ENCODE measurements at places on chromosomes 7 and 10. TPM values are rescaled to one million over a fixed set of nuclear protein-coding genes. Genes with fewer than 3 reads are reported as not detected.

- no peak for DNase-seq
These were observed 36.9 kb upstream of the STOX1 start for GRCh38 chr10:68790476-68790875.

- DNase-seq, result no peak
These were observed 111.6 kb upstream of the GATA3 start for GRCh38 chr10:7942859-7943258.

The UNCX gene
- total RNA-seq, result not detected

GRCh38 chr7:32283546-32283945, 206.6 kb downstream of the LSM5 start:
- DNase-seq, result no peak

DNA sequence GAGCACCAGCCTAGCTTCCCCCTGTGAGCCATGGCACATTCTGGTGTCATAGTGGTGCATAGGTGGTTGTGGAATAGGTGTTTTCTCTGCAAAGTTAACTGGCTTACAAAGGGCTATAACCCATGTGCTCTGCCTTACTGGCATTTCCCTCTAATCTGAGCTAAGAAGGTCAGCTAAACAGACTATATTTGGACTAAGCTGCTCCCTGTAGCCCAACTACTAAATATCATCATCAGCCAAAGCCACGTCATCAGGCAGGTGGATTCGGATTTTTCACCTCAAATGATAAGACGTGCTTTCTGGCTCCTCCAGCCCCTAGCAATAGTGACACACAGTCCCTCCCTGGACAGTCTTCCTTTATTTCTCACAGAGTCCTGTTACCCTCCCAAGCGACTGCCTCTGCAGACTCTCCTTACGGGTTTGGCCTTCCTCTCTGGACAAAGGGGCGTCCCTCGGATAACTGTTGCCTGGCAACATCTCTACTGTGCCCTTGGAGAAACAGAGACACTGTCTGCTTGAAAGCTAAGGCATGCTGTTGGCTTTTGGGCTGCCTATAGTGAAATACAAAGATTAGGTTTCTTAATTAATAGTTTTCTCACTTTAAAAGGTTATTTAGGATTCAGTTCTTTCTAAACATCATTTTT, 9.1 kb downstream of the SLC13A4 start:
- no peak for DNase-seq

DNA sequence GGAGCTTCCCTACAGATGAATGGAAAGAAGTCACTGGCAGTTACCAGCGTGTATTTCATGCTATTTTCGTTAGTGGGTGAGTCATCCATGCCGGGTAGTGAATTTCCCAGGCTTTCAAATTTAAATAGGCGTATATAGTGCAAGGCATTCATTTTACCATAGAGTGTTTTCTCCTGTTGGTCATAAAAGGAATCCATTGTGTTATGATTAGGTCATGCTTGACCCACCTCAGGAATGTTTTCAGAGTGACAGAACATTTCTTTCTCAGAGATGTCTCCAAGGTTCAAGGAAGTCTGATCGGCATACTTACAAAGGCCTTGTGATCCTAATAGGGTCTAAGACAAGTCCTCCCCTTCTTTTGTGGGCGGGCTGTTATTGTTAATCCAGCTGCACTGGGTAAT, 110.7 kb downstream of the AKR1D1 start:
- DNase-seq, result peak; percentile 70

GRCh38 chr10:20303453-20304152, 487.4 kb downstream of the PLXDC2 start:
- no peak for DNase-seq

- DNase-seq, result no peak
These were observed 39.0 kb downstream of the ZMIZ1 start for GRCh38 chr10:79107736-79108264.

DNA sequence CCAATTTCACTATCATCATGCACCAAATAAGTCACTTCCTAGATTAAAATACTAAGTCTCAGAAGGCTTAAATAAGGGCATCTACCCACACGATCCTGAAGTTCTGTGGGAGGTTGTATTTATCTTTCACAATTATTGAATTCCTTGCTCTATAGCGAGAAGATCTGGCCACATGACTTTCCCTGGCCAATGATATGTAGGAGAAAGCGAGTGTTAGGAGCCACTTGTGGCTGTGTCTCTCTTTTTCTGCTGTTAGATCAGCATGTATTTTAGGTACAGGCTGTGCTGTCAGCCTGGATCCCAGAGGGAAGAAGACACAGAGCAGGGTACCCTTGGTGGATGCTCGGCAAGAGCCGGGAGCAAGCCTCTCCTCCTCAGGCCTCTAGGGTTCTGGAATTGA, 131.3 kb upstream of the DPP6 start:
- DNase-seq, result no peak

The CHAT gene
- not detected for total RNA-seq

DNA sequence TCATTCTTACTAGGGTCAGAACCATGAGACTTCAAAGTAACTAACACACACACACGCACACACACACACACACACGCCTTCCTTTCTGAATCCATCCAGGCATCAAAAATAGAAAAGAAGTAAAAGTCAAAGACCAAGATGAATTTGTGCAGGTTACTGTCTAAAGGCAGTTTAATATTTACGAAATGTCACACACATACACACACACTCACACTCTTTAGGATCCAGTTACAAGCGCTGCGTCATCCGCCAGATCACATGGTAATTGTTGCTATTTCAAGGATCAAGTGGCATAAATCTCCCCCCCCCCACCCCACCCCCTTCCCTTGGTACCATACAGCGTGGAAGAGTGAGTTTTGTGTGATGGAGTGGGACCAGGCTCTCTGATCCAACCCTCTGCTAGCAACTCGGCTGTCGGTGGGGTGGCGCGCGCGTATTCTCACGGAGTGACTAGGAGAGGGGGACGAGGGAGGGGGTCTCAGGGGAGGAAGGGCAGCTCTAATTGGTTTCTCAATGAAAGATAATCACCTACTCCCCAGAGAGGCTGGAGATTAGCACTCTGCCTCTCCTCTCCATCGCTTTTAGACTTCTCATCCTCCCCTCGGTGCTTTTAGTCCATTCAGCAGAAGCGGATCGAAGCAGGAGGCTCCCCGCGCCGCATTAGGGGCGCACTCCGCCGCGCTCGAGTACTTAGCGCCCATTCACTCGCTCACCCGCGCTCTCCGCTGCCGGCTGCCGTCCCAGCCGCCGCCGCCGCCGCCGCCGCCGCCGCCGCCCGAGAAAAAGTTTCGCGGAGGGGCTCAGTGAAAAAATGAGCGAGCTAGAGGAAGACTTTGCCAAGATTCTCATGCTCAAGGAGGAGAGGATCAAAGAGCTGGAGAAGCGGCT, 83.5 kb upstream of the PRKG1 start:
- peak; percentile 65 for DNase-seq

The STRIP2 gene
- 9.6 TPM for total RNA-seq

The COL28A1 gene
- not detected for total RNA-seq

The IRF5 gene
- total RNA-seq, result 0.60 TPM

The MSS51 gene
- total RNA-seq, result 0.57 TPM

DNA sequence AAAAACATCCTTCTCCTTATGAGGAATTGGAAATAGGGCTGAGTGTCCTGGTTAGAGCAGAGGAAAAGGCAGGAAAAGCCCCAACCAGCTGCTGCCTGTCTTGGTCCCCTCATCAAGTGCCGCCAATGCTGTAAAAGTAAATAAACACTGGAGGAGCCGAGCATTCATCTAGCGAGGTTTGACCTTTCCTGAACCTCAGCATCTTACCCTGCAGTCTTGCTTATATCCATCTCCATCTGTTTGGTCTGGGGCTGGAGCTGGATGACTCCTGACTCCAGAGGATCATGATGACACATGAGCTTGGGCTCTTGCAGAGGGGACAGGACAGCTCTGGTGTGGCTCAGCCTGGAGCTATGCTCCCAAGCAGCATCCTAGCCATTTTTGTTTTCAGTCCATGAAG, 501.1 kb downstream of the TNS3 start:
- DNase-seq, result no peak

- DNase-seq, result no peak
These were observed 28.8 kb upstream of the CCNJ start for GRCh38 chr10:96014473-96015102.

The ZNF425 gene
- total RNA-seq, result 1.3 TPM

The GLRX3 gene
- total RNA-seq, result 282 TPM

DNA sequence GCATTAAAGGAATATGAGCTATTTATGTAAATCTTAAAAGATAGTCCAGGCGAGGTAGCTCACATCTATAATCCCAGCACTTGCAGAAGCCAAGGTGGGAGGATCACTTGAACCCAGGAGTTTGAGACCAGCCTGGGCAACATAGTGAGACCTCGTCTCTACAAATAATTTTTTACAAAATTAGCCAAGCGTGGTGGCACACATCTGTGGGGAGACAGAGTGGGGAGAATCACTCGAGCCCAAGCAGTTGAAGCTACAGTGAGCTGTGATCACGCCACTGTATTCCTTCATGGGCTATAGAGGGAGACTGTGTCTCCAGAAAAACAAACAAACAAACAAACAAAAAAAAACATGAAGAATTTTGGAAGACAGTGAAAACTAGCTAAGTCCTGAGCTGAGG, 28.4 kb downstream of the HERC4 start:
- DNase-seq, result no peak

DNA sequence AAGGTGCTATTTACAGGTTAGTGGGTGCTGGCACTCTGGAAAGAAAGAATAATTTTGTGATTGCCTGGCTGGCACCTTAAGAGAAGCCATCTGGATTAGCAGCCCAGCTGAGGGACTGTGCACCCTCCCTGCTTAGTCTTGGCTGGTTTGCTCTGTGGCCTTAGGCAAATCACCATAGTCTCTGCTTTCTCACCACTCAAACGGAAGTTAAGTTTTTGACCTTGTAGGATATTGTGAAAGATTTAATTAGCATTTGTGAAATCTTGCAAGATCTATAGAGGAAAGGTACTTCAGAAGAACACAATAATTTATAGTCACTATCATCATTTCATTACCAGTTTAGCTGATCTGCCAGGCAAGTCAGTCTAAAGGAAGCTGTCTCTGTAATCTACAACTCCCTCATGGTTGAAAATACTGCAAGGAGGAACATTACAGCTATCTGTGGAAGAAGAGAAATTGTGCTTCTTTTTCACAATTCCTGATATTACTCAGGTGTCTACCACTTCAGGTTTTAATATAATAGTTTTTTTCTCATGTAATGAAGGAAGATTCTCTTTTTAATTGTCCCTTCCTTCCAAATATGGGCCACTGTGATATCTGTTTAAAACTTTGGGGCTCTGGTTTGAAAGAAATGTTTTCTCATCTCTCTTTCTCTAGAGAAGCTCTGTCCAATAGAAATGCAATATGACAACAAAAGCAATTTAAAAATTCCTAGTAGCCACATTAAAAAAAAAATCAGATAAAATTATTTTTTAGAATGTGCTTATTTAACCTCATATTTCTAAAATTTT, 219.6 kb downstream of the PTEN start:
- no peak for DNase-seq

DNA sequence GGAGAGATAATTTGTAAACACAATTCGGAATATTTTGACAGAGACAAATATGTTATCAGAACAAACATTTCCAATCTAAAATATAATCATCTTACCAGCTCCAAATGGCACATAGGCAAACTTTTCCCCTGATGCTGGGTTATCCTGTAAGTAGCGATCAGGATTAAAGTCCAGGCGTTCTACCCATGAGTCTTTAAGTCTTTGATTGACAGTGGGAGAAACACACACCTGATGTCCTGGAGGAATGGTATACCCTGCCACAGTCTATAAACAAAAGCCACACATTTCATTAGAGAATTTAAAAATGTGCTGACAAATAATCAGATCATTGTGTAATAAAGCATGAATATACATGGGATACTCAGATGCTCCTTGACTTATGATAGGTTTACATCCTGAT, 17.3 kb downstream of the CYP51A1 start:
- no peak for DNase-seq

The IKZF1 gene
- total RNA-seq, result 4.2 TPM

The LIPJ gene
- not detected for total RNA-seq

DNA sequence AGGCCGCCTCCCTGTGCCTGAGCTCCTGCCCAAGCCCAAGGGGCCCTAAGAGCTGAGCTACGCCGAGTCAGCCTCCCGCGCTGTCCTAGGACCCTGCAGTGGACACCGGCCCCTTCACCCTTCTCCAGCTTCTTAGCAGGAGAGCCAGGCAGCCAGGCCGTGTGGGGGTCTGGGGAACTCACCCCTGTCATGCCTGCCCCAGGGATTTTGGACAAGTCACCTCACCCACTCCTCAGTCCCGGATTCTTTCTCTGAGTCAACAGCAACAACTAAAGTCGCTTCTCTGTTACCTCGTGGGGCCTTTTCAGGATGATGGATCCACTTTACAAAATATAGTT, 79.3 kb downstream of the MKI67 start:
- DNase-seq, result no peak

The ELN gene
- total RNA-seq, result 0.23 TPM

The HHEX gene
- total RNA-seq, result not detected

DNA sequence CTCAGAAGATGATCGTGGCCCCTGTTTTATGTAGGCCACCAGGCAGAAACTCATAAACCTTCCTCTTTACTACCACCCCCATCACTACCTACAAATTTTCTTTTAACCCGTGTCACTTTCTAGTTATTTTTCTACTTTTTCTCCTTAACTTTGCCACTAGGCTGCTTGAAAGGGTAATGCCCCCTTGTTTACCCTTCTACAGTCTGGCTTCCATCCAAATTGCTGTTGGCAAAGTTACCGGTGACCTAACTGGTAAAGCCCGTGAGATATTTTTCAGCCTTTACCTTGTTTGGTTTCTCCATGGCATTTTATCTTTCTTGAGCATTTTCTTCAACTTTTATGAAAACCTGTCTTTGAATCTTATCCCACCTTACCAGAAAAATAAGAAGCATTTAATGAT, 153.0 kb downstream of the WNT2 start:
- DNase-seq, result peak; percentile 86

GRCh38 chr10:63825111-63825510, 303.9 kb downstream of the REEP3 start:
- DNase-seq, result no peak

The CNNM1 gene
- 3.0 TPM for total RNA-seq

DNA sequence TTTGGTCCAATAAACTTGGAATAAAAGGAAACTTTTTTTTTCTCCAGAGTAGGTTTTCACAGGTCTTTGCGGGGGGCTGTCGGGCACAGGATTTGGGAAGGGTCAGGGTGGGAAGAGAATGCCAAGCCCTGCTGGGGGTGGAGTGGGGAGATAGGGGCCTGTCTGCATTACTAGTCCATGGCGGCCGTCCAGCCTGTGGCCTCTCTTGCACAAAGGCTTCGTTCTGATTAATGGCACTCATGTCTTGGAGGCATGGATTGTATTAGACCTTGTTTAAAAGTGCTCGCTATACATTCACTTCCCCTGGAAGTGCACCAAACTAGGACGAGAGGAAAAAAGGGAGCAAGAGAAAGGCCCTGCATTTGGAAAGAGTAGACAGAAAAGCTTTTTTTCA, 37.2 kb downstream of the LRMDA start:
- no peak for DNase-seq

The HOXA6 gene
- total RNA-seq, result 4.2 TPM

DNA sequence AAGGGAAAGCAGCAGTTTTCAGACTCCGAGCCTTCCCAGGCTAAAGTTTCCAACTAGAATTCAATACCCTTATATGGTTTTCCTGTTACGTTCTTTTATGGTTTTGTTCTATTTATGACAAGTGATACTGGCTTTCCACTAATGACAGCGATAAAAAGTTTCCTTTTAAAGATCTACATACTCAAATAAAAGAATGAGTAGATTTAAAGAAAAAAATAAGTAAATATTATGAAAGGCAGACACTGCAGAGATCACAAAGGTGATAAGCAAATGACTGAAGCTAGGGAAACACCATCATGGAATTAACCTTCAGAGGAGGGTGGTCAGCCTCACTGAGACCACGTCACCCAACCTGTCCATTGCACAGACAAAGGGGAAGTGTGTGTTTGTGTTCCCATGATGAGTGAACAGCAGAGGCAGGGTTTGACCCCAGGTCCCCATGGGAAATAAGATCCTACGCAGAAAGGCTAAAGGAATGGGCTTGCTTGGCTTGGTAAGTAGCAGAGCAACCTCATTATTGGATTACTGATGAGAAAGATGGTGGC, 4.0 kb downstream of the VSIR start:
- peak; percentile 34 for DNase-seq

The CADPS2 gene
- 12.2 TPM for total RNA-seq
